Activated T-helper 1 cell treated with anti-CD3 and anti-CD28 coated beads, Interleukin-12 subunit alpha, Interleukin-12 subunit beta, Interleukin-2, Interleukin-4 antibody, amounts not matched to agents 30 ng/mL and 10 ng/mL and 1 ng/mL, durations not matched to agents 14 hours and 24 hours and 36 hours (primary cell): ENCODE measurements at places on chromosomes 3 and 15.

DNA sequence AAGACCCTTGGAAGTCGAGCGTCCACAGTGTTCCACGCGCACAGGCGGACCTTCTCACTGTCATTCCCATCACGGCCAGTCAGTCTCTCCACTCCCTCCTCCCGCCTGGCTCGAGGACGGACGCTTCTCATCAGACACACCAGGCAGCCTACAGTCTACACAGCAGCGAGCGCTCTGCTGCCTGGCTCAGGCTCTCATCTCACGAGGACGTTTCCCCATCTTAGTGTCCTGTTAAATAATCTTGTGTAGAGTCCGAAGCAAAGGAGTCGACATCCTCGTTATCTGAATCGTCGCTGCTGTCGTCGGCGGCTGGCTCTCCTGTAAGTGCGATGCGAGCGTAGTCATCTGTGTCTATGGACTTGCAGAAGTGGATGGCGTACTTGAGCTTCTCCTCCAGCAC, 12.4 kb upstream of the OCA2 start:
- H3K27me3 ChIP-seq, result peaks cover 10% of the 10 kb centered on the region
- H3K36me3 ChIP-seq, result peaks cover 13% of the 10 kb centered on the region
- H3K27ac ChIP-seq, result no peak overlapping the region
- no peak for DNase-seq

- H3K36me3 ChIP-seq, result no peaks in the 10 kb centered on the region
- DNase-seq, result no peak
- no peak overlapping the region for H3K27ac ChIP-seq
- H3K27me3 ChIP-seq, result peaks cover 6% of the 10 kb centered on the region
These were observed 35.2 kb downstream of the RAB6B start for GRCh38 chr3:133860519-133860918.

DNA sequence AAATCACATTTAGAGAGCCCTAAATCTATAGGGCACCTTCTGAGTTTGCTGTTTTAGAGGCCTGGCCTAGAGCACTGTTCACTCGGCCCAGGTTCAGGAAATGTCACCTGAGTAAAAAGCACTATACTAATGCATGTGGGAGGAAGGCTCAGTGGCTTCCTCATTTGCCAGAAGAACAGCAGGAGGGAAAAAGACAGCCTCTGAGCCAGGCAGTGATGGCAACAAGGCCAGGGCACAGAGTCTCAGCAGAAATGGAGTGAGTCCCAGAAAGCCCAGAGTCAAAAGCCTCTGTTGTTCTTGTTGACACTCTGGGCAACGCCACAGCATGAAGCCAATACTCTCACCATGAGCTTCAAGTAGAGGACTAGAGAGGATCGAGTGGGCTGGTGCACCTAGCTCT, 25.9 kb downstream of the LTF start:
- H3K4me1 ChIP-seq, result peaks cover 25% of the 10 kb centered on the region
- H3K36me3 ChIP-seq, result no peaks in the 10 kb centered on the region
- peaks cover 4% of the 10 kb centered on the region for H3K27me3 ChIP-seq
- H3K4me3 ChIP-seq, result no peak overlapping the region
- no peak overlapping the region for H3K27ac ChIP-seq

DNA sequence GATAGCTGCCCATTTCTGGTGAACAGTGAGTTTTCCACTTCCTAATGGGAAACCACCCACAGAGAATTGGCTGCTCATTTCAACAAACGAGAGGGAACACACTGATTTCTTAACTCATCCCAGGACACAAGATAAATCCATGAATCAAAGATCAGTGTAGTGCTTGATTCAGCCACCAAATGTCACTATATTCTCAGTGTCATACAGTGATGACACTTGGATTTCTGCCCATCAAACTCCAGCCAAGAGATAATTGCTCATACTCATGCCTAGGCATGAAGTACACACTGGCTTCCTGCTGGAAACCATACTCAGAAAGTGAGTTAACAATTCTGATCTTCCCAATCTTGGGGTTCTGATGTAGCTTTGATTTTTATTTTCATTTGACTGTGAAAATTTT, 35.4 kb upstream of the GRM7 start:
- H3K4me3 ChIP-seq, result no peak overlapping the region
- no peak for DNase-seq
- H3K4me1 ChIP-seq, result no peaks in the 10 kb centered on the region
- no peaks in the 10 kb centered on the region for H3K36me3 ChIP-seq

GRCh38 chr15:57849317-57849716, 142.8 kb downstream of the POLR2M start:
- DNase-seq, result no peak
- peaks cover 20% of the 10 kb centered on the region for H3K27me3 ChIP-seq
- H3K4me1 ChIP-seq, result no peaks in the 10 kb centered on the region
- no peaks in the 10 kb centered on the region for H3K36me3 ChIP-seq
- H3K4me3 ChIP-seq, result no peak overlapping the region

GRCh38 chr3:46695177-46695961, 1.9 kb upstream of the ALS2CL start:
- peak overlapping the region; percentile 22 for H3K4me3 ChIP-seq
- peak overlapping the region; percentile 58 for H3K27ac ChIP-seq
- H3K36me3 ChIP-seq, result no peaks in the 10 kb centered on the region
- peak; percentile 16 for DNase-seq
- H3K4me1 ChIP-seq, result peaks cover 33% of the 10 kb centered on the region

DNA sequence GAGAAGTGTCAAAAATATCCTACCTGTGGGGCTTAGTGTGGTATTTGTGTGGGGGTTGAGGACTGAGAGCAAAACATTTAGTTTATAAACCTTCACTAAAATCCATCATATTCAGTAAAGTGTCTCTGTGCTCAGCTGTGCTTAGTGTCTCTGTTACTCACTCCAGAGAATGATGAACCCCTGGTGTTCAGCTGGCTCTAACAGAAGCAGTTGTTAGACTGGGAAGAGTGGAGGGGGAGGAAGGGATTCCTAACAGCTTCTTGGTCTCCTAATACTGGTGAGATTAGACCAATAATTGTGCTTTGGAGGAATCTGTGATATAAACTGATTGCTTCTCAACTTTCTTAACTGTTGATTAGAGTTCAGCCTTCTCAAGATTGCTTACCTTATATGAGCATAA, 1123.5 kb downstream of the ROBO2 start:
- H3K4me3 ChIP-seq, result no peak overlapping the region
- no peaks in the 10 kb centered on the region for H3K27me3 ChIP-seq
- no peaks in the 10 kb centered on the region for H3K4me1 ChIP-seq
- DNase-seq, result no peak

DNA sequence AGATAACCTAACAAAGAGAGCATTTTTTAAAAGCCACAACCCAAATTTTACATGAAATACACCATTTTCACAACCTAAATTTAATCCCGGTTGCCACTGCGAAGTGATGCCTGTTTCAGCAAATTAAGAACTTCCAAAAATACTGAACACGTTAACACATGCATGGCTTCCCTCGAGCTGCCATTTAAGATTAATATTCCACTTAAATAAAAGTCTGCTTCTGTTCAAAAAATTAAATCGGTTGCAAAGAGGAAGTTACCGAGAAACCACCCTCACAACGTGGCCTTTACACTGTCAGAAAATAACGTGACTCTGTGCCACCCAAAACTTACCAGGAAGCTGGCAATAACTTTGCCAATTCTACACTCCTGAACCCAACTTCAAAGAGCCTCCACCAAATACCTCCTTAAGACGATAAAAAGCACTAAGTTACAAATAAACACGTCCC, 1.2 kb downstream of the TBL1XR1 start:
- H3K36me3 ChIP-seq, result peaks cover 31% of the 10 kb centered on the region
- H3K4me3 ChIP-seq, result peak overlapping the region; percentile 98
- H3K4me1 ChIP-seq, result peaks cover 67% of the 10 kb centered on the region
- DNase-seq, result no peak

DNA sequence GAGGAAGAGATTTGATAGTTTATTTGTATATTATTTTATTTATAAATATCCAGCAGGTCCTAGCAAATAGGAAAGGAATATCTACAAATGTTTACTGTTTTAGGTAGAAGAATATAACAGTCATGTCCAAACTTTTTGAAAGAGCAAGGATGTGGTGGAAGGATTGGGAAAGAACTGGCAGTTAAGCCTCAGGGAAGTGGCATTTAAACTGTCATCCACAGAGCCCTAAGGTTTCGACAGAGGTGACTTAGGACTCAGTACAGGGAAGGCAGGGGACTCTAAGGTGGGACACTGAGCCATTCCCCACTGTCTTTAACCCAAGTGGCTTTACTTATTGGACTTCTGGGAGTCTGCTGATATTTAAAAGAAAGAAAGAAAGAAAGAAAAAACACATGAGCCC, 11.8 kb upstream of the TMEM87A start:
- no peak for DNase-seq
- no peak overlapping the region for H3K27ac ChIP-seq
- no peaks in the 10 kb centered on the region for H3K27me3 ChIP-seq
- H3K4me3 ChIP-seq, result no peak overlapping the region
- H3K36me3 ChIP-seq, result peaks cover 10% of the 10 kb centered on the region
- H3K4me1 ChIP-seq, result peaks cover 9% of the 10 kb centered on the region

DNA sequence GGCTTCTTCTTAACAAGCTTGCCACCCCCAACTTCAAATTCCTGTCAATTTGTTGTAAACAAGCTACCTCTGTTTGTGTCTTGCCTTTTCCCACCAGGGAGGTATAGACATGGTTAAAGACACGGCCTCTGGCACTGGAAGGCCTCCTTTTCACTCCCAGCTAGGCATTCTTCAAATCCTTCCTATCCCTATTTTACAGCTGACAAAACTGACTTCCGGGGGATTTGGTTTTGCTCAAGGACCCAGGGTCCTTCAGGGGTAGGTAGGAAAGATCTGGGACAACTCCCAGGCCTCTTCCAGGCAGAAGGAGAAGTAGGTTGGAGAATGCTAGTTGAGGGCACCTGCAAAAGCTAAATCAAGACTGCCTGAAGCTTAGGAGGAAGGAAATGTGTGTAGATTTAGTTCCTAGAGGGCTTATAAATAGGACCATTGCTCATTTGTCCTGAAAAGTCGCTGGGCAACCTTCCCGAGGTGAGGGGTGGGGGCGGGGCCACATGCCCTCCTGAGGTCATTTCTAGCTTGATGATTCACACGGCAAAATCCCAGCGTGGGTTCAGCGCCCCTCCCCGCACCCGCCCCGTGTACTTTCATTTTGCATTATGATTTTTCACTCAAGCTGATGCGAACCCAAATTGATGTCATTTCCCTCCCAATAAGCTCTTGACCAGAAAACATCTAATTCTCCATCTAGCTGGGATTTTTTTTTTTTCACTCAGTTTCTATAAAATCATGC, 365.5 kb downstream of the SHQ1 start:
- no peaks in the 10 kb centered on the region for H3K27me3 ChIP-seq
- peak; percentile 47 for DNase-seq
- peaks cover 12% of the 10 kb centered on the region for H3K36me3 ChIP-seq
- H3K4me1 ChIP-seq, result peaks cover 73% of the 10 kb centered on the region
- H3K27ac ChIP-seq, result peak overlapping the region; percentile 94

GRCh38 chr3:74507691-74508090, 106.8 kb downstream of the CNTN3 start:
- H3K4me3 ChIP-seq, result no peak overlapping the region
- no peak for DNase-seq
- no peaks in the 10 kb centered on the region for H3K4me1 ChIP-seq
- H3K27ac ChIP-seq, result no peak overlapping the region

GRCh38 chr15:30889196-30889595, 14.5 kb upstream of the FAN1 start:
- DNase-seq, result no peak
- H3K36me3 ChIP-seq, result peaks cover 3% of the 10 kb centered on the region
- H3K27ac ChIP-seq, result no peak overlapping the region

GRCh38 chr3:142028243-142028777, 121.0 kb downstream of the TFDP2 start:
- no peaks in the 10 kb centered on the region for H3K27me3 ChIP-seq
- H3K27ac ChIP-seq, result peak overlapping the region; percentile 49
- peaks cover 18% of the 10 kb centered on the region for H3K4me1 ChIP-seq

DNA sequence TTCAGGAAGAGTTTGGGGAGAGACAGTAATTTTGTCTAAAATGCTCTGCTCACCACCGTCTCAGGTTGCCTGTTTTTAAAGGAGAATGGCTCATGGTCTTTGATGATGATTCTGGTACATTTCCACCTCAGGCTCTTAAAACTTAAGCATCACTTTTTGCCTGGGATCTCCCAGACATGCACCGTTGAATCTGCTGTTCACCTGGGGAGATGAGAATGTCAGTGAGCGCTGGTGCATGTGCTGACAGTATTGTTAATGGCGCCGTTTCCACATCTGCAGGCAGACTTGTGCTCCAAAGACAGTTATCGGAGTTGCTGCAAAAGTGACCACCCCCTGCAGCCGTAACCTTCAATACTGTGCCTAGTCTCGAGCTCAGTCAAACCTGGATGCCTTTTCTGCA, 219.0 kb upstream of the TPM1 start:
- no peaks in the 10 kb centered on the region for H3K4me1 ChIP-seq
- peaks cover 7% of the 10 kb centered on the region for H3K27me3 ChIP-seq
- H3K27ac ChIP-seq, result no peak overlapping the region
- H3K4me3 ChIP-seq, result no peak overlapping the region

GRCh38 chr3:13085081-13085845, 12.0 kb upstream of the IQSEC1 start:
- H3K4me1 ChIP-seq, result peaks cover 3% of the 10 kb centered on the region
- no peak overlapping the region for H3K4me3 ChIP-seq
- no peaks in the 10 kb centered on the region for H3K36me3 ChIP-seq
- H3K27ac ChIP-seq, result no peak overlapping the region

DNA sequence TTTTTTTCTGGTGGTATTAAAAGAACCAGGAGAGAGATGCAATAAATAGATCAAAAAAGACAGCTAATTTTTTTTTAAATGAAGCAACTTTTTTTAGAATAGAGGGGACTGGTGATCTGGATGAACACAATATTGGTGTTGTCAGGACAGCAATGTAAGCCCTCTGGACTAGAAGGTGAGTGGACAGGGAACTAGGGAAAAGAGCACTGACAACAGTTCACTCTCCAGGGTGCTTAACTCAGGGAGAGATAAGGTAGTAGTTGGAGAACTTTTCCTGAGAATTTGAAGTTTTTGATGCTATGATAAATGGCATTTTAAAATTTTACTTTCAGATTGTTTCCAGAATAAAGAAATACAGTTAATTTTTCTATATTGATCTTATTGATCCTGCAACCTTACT, 158.3 kb upstream of the STAC start:
- no peak for DNase-seq
- H3K27ac ChIP-seq, result no peak overlapping the region
- no peaks in the 10 kb centered on the region for H3K4me1 ChIP-seq
- H3K36me3 ChIP-seq, result no peaks in the 10 kb centered on the region
- H3K27me3 ChIP-seq, result no peaks in the 10 kb centered on the region
- no peak overlapping the region for H3K4me3 ChIP-seq

DNA sequence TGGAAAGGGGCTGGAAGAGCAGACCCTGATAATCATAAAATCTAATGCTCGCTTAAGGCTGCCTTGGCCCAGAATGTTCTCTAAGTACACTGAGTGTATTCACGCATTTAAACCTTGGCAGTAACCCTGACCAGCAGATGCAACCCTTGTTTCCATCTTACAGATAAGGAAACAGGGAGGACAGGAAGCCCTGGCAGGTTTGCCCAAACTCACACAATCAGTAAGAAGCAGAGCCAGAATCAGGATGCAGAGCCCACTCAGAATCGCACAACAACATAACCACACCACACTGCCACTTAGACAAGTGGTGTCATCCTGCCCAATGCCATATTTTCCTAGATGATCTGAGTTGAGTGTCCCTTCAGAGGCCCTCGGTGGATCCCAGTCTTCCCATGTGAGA, 214.5 kb upstream of the HES1 start:
- H3K27me3 ChIP-seq, result peaks cover 12% of the 10 kb centered on the region
- H3K4me1 ChIP-seq, result no peaks in the 10 kb centered on the region
- DNase-seq, result no peak
- H3K36me3 ChIP-seq, result no peaks in the 10 kb centered on the region
